Peyer's patch (tissue), 4 donors: ENCODE measurements at places on chromosomes 1 and 21.

DNA sequence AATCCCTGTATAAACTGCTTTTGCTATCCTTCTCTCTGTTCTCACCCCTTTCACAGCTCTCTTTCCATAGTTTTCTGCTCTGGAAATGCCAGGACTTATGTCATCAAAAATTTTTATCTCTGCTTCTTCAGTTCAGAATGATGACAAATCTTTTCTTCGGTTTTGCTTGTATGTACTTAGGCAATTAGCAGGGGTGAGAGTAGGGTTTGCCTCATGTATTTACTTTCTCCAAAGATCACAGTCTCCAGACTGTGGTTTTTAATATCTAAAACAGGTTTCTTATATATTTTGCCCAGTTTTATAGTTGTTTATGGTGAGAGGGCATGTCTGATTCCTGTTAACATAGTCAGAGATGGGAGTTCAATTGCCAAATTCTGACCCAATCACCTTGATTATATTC is 235.4 kb upstream of the LYPLAL1 start:
- DNase-seq, result no peak

DNA sequence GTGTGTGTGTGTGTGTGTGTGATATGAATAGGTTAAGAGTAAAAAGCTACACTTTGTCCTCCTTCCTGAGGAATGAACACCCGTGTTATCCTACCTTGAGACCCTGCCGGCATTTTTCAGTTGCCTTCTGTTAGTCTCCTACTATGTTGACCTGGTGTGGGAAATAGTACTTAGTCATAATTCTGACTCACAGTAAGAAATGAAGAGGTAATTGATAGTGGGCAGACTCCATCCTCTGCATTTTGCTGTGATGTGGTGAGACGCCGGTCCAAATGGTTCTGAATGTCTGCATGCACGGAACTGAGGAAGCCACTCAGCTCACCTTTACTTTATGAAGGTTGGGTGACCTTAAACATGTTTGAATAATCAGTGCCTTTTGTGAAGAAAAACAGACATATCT is 12.6 kb downstream of the CD101 start:
- DNase-seq, result no peak

DNA sequence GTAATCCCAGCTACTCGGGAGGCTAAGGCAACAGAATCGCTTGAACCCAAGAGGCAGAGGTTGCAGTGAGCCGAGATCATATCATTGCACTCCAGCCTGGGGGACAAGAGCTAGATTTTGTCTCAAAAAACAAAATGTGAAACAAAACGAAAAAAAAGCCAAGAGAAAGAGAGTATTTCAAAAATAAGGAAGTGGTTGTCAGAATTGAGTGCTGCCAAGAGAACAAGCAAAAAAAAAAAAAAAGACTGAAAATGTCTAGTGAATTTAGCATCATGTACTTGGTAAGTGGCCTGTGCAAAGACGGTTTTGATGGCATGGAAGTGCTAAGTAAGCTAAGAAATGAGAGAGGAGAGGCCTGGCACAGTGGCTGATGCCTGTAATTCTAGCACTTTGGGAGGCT is 14.3 kb downstream of the KPNA6 start:
- DNase-seq, result no peak

DNA sequence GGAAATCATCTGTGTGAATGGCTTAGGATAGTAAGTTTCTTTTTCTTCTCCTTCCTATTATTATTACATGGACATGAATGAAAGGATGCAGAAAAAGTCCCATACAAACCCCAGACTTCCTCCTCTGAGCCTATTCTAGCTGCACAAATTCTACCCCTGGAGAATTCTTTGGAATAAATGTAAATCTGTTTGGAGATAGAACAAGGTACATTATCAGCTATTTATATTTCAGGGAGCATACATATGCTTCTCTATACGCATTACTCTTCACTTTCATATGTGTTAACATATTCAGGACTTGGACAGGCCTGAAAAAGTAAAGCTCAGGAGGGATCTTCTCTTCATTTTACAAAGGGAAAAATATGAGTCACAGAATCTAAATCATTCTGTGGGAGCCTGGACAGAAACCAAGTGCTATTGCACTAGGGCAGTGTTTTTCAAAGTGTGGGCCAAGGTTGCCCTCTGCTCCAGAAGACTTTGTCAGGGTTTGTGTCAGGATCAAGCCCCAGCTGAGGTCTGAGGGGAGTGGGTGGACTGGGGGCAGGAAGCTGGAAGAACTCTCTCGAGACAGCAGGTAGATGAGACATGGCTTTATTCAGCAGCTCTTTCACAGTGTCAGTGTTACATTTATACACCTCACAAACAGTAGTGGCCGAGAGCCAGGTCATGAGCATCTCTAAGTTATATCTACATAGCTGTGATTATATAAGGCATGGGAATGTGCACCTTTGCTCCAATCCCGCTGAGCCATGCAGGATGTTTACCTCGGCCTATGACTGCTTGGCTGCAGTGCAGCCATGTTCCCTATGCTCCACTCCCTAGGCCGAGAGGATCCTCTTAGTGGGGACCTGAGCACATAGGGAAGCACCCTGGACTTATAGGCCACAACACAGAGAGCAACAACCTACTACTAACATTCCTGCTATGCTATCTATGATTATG is 114.3 kb downstream of the GDAP2 start:
- DNase-seq, result no peak

DNA sequence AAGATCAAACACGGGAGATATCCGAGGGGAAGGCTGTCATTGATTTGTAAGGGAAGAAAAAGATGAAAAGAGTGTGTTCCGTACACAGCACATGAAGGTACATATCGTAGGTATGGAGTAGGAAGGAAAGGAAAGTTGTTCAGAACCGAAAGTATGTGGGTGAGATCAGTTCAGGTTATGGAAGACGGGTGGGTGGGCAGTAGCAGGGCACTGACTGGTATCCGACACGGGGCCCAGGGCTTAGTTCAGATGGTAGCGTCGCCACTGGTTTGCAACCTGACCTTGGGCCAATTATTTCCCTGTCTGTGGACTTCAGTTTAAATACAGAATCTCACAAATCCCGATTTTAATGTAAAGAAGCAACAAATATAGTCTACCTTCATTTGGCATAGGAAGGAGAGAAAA is 27.8 kb upstream of the A3GALT2 start:
- no peak for DNase-seq

GRCh38 chr1:77955709-77956108 is 23.2 kb downstream of the FUBP1 start:
- no peak for DNase-seq

DNA sequence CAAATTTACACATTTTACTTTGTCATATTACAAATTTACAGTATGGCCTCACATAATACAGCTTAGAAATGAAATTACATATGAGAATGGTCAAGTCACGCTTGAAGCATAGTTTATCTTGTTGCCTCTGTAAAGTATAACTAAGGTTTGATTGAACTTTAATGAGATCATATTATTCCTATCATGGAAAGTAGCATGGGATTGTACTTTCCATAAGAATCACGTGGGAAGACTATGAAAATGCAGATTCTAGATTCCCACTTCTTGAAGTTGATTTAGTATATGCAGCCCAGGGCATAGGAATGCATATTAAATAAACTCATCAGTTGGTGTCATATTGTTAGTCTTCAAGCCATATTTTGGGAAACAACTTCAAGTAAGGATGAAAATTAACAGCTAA is 342.8 kb downstream of the NCAM2 start:
- DNase-seq, result no peak

DNA sequence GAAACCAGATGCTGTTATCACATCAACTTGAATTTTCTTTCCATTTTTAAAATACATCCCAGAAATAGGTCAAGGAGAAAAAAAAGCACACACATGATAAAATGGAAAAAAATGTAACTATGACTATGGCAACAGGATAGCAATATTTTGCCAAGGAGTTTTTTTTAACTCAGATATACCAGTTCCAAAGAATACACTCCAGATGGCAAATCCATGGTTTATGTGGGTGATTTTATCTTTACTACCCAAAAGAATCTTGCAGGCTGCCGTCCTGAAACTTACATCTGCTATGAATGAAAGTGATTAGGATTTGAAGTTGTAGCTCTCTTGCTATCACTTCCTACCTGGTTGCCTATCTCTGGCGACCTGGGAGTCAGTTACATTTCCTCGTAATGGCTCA is 91.0 kb upstream of the PLPPR4 start:
- no peak for DNase-seq

DNA sequence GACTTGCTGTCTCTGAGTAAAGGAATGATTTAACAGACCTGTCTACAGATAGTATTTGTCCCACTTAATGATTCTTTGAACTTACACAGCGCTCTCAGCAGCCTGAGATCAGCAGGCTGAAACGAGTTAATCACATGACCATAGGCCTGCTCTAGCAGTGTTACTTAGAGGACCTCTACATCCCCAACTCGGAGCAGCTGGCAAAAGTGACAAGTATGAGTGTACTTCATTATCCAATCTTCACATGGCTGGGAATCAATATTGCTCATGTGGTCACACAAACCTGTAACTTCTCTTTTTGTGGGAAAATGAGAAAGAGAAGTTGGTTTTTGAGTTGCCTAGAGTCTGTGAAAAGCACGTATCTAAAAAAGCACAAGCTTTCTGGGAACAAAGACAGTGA is 11.4 kb upstream of the ATP13A2 start:
- DNase-seq, result no peak

DNA sequence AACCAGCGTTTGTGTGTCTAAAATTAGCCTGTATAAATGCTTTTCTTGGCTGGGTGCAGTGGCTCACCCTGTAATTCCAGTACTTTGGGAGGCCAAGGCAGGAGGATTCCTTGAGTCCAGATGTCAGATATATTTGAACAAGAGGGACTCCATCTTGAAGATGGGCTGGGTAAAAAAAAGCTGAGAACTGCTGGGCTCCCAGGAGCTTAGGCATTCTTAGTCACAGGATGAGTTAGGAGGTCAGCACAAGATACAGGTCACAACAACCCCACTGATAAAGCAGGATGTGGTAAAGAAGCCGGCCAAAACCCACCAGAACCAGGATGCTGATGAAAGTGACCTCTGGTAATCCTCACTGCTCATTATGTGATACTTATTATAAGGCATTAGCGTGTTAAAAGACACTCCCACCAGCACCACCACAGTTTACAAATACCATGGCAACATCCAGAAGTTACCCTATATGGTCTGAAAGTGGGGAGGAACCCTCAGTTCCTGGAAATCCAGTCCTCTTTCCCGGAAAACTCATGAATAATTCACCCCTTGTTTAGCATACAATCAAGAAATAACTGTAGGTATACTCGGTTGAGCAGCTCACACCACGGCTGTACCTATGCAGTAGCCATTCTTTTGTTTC is 36.2 kb upstream of the ZNF496 start:
- no peak for DNase-seq

GRCh38 chr1:10694274-10694632 is 102.2 kb downstream of the CASZ1 start:
- peak; percentile 59 for DNase-seq

- no peak for DNase-seq
Measured at GRCh38 chr1:173213665-173214064, 6.5 kb upstream of the TNFSF4 start.

- peak; percentile 29 for DNase-seq
Measured at GRCh38 chr1:220775240-220775853, 11.4 kb upstream of the MTARC1 start.

- no peak for DNase-seq
Measured at GRCh38 chr1:178101266-178101630, 7.3 kb downstream of the RASAL2 start.

GRCh38 chr1:242467556-242468145 is 56.8 kb downstream of the PLD5 start:
- DNase-seq, result peak; percentile 19

- no peak for DNase-seq
Measured at GRCh38 chr1:61338899-61339298, 256.5 kb downstream of the NFIA start.

- peak; percentile 45 for DNase-seq
Measured at GRCh38 chr1:24186031-24186710, 918 bp downstream of the IFNLR1 start.

DNA sequence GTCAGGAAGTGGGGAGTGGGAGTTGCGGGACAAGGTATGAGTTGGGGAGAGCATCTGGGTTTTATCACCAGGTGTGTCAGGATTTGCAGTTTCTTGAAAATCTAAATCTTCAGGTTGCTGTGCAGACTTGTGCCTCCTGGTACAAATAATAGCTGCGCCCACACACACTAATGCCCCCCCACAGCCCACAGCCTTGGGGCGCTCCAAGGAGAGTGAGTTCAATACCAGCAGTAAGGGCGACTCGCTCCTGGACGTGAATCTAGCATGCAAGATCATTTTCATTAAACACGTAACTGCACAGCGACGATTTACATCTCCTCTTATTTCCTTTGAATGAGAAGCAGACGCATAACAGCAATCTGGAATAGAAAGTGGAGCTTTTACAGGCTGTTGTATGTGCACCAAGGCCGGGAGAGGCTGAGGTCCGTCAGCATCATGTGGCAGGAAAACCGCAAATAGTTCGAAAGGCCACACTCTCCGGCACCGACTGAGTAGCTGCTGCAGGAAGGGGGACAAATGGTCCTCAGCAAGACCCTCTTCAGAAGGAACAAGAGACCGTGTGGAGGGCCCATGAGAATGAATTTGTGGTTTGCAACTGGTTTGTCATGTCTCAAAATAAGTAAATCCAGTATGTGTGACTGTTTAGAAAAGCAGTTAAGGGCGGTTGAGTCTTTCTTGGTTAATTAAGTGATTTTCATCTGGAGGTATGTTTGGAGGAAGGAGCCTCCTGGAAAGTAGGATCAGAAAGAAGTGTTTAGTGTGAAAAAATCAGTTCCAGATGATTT is 439.5 kb downstream of the SMYD3 start:
- DNase-seq, result no peak

DNA sequence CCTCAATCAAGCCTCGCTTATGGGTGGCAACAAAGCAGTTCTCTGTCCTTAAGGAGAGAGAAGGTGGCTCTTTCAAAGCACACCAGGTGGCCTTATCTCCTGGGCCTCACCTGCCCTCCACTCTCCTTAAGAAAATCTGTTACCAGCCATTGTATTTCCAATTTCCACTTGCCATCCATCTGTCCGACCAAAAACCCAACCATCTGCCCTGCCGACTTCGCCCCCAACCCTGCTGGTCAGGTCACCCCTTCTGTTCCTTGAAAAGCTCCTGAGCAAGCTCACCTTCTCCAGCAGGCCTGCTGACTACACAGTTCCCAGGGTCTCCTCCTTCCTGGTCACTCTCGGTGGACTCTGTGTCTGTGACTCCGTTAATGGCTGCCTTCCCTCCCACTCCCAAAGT is 619 bp upstream of the IGFN1 start:
- DNase-seq, result no peak

- peak; percentile 76 for DNase-seq
Measured at GRCh38 chr1:207495801-207496792, at the start of gene CR1. Gene CR1 (plus strand): TSS chr1:207496157. CDS start chr1:207496268, 111 bp downstream.

- DNase-seq, result no peak
Measured at GRCh38 chr1:67537667-67538018, 107.4 kb upstream of the SERBP1 start.

GRCh38 chr21:32096411-32096810 is 182.4 kb downstream of the MIS18A start:
- no peak for DNase-seq
